ENCODE measurements at places on chromosomes 7 and 10.

DNA sequence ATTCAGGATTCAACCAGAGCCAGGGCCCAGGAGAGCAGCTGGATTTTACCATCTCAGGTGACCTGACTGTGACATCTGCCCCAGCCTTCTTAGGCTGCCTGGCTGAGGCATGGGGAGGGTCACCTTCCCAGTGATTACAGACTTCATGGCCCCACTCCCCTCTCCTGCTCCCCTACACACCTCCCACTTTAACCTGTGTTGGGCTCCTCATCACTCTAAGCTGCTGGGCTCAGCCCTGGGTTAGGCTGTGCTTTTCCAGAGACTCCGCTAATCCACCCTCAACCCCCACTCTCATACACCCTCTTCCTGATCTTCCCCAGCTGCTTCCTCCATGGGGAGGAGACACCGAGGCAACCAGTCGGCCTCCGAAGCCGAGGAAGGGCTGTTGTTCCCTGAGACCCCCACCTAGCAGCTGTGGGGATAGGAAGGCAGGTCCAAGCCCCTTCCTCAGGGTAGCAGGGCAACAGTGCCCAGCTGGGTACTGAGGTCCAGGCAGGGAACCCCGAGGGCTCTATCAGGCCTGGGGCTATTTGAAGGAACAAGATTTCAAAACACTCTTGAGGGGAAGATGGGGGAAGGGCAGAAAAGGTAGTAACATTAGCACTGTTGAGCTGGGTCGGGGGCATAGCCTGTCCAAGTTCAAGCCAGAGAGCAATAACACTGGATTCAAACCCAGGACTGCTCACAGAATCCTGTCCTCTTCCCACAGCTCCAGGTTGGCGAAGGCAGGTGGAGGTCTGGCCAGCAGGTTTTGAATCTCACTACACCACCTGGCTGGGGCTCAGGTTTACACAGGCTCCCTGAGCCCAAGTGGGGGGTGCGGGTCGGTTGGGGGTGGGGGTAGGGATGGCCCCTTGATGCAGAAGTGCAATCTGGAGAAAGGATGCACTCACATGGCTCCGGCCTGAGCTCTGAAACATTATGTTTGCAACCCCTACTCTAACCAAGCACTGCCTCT, 1.8 kb downstream of the IMPDH1 start:
- DNase-seq = no peak

DNA sequence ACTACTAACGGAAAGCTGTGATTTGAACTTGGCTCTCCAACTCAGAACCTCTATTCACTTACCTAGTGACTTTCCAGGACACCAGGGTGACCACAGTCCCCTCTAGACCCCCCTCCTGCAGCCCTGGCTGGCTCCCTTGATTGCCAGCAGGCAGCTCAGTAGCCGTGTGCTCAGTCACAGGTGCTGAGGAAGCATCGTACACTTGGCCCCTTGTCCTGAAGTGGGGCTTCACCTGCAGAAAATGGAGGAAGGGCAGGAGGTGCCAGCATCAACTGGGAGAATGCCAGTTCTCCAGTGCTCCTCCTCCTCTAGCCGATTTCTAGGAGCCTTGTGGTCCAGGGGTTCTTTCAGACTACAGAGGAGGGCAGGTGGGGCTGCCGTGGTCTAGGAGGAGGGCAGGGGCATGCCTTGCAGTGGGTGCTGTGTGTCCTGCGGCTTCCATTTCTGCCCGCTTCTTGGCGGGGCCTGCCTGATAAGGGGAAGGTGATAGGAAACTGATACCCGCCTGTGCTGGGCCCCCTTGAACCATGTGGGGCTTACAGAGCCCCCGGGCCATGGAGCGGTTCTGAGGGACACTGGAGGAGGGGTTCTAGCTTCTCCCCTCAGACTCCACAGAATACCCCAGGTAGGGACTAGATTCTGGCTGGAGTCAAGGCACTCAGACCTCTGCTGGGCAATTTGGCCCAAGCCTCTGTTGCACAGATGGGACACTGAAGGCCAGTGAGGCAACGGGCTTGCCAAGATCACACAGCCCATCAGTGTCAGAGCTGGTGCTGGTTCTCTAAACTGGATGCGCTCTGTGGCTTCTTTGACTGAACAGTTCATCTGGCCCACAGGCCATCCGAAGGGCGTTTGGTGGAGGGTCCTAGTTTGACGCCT, 14.0 kb downstream of the FAM241B start:
- no peak for DNase-seq

DNA sequence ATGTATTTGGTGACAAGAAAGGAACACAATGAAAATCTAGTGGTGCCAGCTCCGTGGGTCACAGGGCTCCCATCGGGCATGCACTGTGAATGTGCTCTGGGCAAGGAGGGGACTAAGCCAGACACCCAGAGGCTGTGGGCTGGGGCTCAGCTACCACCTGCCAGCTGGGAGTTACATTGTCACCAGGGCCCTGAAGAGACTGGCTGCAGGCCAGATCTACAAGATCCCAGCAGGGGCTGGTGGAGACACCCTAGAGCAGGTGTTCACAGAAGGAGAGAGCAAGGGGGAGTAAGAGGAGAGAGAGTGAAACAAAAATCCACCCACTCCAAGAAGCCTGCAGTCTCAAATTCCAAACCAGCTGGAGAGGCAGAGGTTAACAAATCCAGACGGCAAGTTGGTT, 116.6 kb upstream of the ADCY1 start:
- DNase-seq = no peak

DNA sequence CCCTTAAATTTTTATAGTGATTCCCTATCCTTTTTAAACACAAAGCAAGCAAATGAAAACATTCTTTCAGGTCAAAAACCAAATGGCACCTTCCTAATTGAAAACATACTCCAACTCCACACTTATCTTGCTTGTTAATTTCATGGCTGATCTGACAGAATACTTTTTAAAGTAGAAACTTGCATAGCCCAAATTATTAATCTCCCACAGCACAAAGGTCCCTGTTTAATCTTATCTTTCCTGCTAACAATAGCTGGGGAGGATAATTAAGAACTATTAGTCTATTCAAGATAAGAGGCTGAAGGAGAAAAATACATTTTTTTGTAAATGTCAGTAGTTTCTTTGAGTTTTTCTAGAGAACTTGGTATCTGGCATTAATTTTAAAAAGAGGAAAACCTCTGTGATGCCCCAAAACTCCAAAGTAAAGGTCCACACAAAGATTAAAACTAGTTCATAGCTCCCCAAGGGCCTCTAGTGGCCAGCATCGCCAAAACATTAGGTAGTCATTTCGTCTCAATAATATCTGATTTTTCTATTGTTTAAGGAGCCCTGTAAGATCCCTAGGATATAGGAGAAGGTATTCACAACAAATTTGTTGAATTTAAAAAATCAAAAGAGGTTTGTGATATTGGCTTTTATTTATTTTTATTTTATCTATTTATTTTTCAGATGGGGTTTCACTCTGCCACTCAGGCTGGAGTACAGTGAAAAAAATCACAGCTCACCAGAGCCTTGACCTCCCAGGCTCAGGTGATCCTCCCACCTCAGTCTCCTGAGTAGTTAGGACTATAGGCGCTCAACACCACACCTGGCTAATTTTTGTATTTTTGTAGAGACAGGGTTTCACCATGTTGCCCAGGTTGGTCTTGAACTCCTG, 14.7 kb downstream of the CDNF start:
- DNase-seq = no peak

DNA sequence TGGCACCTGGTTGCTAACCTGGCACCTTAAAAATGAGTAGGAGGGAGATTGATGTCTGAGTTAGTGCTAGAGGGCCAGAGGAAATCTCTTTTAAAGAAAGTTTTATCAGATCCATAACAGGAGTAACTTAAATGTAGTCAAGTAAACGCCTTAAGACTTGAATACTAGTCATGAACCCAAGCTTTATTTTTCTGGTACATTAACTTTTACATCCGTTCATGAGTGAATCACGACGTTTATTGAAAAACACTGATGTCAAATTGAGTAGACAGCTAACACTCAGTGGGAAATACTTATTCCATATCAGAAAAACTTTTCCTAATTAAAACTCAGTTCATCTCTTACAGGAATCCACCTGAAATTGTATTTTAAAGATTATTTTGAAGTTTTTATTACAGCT, 6.9 kb upstream of the LAMB1 start:
- no peak for DNase-seq
